ENCODE measurements at places on chromosomes 5 and 9.
A peak's percentile ranks its signal among the peaks of the same experiment; 100 is the strongest.

- DNase-seq: no peak
Observed at GRCh38 chr9:91857291-91858212, 92.5 kb downstream of the ROR2 start.

- DNase-seq: no peak
Observed at GRCh38 chr5:158868546-158868945, 231.2 kb downstream of the EBF1 start.

- no peak for DNase-seq
Observed at GRCh38 chr5:16866795-16867576, 69.1 kb downstream of the MYO10 start.

GRCh38 chr5:94086194-94086593 is 344.8 kb upstream of the POU5F2 start:
- no peak for DNase-seq

GRCh38 chr5:119019949-119020348 is 31.6 kb upstream of the DTWD2 start:
- DNase-seq: no peak

DNA sequence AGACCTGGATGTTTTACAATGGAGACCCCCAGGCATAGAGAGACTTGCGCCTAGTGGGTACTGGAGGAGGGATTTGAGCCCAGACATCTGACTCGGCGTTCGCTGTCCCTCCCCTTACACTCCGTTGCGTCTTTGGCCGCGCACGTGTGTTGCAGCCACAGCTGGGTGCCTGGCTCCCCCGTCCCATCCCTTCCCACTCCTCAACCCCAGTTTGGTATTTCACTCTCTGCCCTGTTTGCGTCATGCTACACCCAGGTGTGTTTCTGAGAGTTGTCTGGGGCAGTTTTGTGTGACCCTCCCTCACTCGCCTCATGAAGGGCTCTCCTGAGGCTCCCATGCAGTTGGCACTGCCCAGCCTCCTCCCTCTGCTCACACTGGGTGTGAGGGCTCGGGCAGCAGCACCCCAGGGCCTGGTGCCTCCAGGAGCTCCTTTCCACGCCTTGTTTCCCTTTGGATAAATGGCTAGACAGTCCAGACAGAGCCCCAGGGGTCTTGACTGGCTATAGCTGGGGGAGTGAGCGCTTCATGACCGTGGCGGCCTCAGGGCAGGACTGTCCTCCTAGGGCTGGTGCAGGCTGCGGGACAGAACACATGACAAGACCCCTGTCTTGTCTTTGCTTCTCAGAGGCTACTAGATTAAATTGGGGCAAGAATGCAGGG is 13.6 kb downstream of the TCF7 start:
- peak; percentile 52 for DNase-seq

DNA sequence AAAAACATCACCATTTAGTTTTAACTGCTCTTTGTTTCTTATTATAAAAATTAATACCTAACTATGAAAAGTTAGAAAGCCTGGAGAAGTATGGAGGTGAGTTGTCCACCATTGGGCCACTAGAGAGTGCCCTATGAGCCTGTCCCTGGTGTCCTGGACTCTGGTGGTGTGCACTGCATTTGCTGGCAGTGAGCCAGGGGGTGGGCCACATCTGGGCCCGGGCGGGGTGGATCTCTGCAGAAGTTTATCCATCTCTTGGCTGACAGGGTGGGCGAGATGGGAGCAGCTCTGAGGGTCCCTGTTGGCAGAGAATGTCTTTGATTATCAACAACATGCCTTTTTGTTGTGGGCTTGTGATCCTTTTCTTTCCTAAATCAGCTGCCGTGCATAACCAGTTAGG is 8.2 kb downstream of the TENT4A start:
- DNase-seq: no peak

DNA sequence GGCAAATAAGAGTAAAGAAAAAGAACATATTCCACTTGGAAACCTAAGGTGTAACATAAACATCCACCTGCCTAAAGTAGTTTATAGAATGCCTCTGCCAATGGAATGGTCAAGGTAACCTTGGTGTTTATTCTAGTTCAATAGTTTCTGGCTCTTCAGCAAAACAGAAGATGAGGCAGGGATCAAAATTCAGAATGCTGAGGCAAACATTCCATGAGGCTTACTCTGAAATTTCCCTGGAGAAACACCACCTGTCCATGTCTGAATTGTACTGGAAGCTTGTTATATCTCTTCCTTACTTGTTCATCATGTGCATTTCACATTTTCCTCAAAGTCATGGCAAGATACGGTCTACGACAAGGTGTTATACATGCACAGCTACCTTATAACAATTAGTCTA is 1862.4 kb upstream of the ACO1 start:
- no peak for DNase-seq

DNA sequence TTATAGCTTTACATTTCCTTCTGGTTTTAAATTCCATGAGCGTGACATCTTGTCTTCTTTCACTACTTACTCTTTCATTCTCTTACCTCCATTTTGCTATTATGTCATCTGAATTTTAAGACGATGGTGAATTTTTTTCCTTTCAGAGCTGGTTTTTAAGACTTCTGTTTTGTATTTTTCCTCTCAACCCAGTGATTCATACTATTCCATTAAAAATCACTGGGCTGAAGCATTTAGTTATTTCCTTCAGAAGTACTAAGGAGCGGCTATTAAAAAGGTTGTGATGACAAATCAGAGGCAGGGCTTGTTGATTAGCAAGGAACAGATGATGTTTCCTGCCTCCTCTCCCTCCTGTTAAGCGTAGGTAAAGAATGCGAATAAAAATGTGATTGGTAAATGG is 16.5 kb downstream of the AGXT2 start:
- DNase-seq: no peak
